ENCODE measurements at places on chromosomes 6 and 20.

DNA sequence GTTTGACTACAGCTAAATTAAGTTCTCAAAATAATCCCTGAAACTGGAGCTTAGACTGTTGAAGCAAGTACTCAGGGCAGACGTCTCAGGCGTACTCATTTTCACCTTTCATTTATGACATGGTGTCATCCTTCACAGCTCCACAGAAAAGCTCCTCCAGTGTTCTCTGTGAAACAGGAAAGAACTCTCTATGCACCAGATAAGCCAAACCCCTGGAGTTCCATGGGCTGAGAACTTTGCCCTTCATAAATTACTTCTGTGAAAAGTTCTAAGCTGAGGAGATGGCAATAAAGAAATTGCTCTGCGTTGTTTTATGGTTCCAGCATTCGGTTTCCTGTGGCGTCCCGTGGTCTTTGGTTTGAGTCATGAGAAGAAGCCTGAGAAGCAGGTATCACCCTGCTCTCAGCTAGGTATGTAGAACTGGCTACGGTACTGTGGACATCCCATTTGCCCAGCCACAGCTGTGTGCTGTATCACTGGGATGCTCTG is 20.2 kb upstream of the RREB1 start:
- no peak for DNase-seq

GRCh38 chr6:166005401-166005943 is 162.2 kb downstream of the TBXT start:
- DNase-seq = no peak

GRCh38 chr6:157036245-157036711 is 259.1 kb downstream of the ARID1B start:
- no peak for DNase-seq

- DNase-seq = no peak
Observed at GRCh38 chr20:3106658-3107463, 22.3 kb upstream of the AVP start.

GRCh38 chr6:73050706-73051105 is 174.6 kb downstream of the KHDC1L start:
- DNase-seq = no peak
